Prostate gland (tissue), 2 donors: ENCODE measurements at places on chromosomes 16 and 17. TPM values are rescaled to one million over a fixed set of nuclear protein-coding genes. Genes with fewer than 3 reads are reported as not detected.

GRCh38 chr16:9054460-9054859, 37.0 kb upstream of the HAPSTR1 start:
- no peaks in the 10 kb centered on the region for H3K4me1 ChIP-seq
- no peaks in the 10 kb centered on the region for H3K36me3 ChIP-seq
- no peak for DNase-seq
- no peaks in the 10 kb centered on the region for H3K27me3 ChIP-seq
- no peak overlapping the region for H3K27ac ChIP-seq

- DNase-seq, result no peak
- H3K4me1 ChIP-seq, result peaks cover 7% of the 10 kb centered on the region
- H3K27ac ChIP-seq, result peak overlapping the region; percentile 99
- H3K36me3 ChIP-seq, result no peaks in the 10 kb centered on the region
These were observed 460 bp downstream of the ELOB start for GRCh38 chr16:2776500-2777139.

- no peak for DNase-seq
- no peaks in the 10 kb centered on the region for H3K27me3 ChIP-seq
- H3K4me3 ChIP-seq, result no peak overlapping the region
- no peaks in the 10 kb centered on the region for H3K36me3 ChIP-seq
- no peak overlapping the region for H3K27ac ChIP-seq
These were observed 4.4 kb upstream of the DHX40 start for GRCh38 chr17:59561042-59561441.

Gene MILR1
- total RNA-seq, result 4.3 TPM

DNA sequence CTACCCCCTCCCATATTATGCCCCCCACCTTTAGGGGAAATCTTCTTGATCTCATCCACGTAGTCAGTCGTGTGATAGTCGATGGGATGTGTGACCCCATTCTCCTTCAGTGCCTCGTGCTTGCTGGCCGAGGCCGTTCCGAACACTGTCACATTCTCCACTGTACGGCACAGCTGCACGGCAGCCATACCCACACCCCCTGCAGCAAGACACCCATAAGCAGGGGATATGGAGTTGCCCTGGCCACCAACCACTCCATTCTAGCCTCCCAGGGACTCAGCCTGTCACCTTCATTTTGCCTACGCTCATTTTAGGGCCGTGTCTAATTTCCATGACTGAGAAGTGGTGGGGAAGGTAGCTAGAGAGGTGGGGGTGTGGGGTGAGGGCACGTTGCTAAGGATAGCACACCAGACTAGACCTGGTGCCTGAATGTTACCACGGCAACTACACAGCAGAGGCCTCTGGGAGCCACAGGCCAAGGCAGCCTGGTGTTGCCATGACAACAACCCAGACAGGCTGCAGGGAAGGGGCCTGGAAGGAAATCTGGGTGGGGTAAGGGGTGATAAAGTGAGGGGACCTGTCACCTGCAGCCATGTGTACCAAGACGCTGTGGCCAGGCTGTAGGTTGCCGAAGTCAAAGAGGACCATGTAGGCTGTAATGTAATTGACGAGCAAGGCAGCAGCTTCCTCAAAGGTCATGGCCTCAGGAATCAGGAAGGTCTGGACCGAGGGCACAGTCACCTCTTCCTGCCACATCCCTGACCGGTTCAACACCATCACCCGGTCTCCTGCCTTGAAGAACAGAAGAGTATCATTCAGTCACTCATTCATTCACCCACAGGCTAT, 4.0 kb downstream of the VAT1 start:
- H3K27me3 ChIP-seq, result no peaks in the 10 kb centered on the region
- no peak overlapping the region for H3K4me3 ChIP-seq
- peaks cover 5% of the 10 kb centered on the region for H3K4me1 ChIP-seq
- no peak for DNase-seq
- H3K36me3 ChIP-seq, result no peaks in the 10 kb centered on the region
- no peak overlapping the region for H3K27ac ChIP-seq
